NCI-H774 (cell line): ENCODE measurements at places on chromosomes 3 and 15.

DNA sequence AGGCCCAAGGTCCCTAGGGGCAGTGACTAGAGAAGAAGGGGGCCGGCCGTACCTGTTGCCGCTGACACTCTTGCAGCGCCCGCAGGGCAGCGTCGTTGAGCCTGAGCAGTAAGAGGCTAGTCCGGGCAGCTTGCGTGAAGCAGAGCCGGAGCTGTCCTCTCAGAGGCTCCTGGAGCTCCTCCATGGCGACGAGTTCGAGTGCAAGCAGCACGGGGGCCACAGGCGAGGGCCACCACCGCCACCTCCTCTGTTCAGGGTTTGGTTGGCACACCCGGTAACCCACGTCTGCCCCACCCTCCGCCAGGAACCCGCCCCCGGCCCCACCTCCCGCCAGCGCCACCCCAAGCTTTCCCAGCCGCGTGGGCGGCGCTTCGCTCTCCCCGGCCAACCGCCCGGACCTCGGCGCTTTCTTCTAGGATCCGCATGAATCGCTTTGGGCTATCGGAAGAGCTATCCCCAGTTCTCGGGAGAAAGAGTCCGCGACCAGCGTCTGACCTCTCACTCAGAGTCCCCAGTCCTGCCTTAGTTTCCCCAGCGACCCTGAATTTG lies at the start of gene ELL3:
ELL3 (minus strand) TSS at position 249 of the 549 bp plus-strand sequence; CDS start at position 184, 65 bp downstream.
- peak; percentile 80 for DNase-seq

- DNase-seq: no peak
Measured at GRCh38 chr3:131973731-131974130, 61.1 kb downstream of the CPNE4 start.

DNA sequence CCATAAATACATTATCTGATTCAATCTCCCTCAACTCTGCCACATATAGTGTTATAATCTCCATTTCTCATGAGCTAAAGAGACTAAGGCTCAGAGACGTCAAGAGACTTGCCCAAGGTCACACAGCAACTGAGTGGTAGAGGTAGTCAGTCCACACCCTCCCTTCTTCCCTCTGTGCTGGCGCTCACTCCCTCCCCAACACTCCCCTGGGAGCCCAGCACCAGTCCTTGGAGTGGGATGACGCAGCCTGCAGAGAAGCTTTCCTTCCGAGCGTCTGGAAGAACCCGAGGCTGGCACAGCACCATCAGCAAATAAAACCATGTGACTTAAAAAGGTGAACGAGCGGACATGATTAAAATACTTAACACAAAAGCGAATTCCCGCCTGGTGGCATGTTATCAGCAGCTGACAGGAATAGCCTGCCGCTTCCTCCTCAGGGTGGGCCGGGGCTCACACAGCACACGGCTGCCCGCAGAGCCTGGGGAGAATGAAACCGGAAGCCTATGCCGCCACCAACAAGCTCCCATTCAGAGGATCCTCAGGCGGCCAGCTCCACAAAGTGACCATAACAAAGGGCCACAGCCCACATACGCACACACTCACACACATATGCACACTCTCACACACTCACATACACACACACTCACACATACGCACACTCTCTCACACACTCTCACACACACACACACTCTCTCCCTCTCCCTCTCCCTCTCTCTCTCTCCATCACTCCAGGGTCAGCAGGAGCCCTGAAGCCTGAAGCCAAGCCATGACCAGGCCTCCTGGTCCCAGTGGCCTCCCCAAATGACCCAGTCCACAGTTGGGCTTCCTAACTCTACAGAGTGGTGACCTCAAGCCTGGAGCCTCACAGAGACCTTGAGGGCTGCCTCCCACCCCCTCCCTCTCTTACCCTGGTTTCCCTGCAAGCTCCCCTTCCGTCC lies 120.5 kb downstream of the XXYLT1 start:
- peak; percentile 67 for DNase-seq

DNA sequence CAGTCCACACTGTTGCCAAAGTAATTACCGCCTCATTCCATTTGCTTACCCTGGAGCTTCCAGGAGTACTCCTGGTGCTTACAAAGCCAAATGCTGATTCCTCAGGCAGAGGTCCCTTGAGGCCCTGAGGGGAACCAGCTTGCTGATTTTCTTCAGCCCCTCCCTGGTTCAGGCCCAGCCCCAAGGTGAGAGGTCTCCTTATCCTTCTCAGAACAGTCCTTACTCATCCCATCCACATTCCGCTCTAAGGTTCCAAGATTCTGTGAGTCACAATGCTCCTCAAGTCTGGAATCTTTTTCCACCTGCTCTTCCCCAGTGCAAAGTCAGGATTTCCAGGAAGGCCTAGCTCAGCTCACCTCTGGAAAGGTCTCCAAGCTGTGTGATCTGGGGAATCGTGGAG lies 1.8 kb upstream of the ATP10A start:
- no peak for DNase-seq

DNA sequence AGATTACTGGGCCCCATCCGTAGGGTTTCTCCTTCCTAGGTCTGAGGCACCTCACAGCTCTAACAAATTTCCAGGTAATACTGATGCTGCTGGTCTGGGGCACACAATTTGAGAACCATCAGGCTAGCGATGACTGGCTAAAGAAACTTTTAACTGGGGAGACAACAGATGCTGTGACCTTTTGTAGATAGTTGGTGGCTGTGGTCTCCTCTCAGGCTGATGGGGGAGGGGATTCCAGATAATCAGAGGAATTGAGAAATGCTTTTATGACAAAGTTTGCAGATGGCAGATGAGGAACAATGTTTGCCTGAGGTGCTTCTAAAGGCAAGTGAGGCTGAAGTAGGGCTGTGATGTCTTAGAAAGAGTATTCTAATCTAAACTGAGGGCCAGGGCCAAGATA lies 13.8 kb upstream of the CCR9 start:
- DNase-seq: no peak

GRCh38 chr3:43699864-43700263 lies 9.1 kb downstream of the ABHD5 start:
- no peak for DNase-seq

DNA sequence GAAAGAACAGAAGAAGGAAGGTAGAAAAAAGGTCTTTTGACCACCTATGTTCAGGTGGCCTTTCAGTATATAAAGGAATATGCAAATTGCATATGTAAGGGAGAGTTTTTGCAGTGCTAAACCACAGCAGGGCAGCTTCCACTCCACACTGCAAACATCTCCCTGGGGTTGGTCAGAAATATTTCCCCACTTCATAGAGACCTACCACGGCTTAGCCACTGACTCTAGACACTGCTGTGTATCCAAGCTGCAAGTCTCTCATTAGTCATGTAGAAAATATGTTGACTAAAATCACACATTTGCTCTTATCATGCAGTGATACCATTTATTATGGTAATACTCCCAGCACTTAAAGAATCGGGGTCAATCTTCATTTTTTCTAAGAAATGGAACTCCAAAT lies 214.9 kb upstream of the NR2F2 start:
- DNase-seq: no peak

DNA sequence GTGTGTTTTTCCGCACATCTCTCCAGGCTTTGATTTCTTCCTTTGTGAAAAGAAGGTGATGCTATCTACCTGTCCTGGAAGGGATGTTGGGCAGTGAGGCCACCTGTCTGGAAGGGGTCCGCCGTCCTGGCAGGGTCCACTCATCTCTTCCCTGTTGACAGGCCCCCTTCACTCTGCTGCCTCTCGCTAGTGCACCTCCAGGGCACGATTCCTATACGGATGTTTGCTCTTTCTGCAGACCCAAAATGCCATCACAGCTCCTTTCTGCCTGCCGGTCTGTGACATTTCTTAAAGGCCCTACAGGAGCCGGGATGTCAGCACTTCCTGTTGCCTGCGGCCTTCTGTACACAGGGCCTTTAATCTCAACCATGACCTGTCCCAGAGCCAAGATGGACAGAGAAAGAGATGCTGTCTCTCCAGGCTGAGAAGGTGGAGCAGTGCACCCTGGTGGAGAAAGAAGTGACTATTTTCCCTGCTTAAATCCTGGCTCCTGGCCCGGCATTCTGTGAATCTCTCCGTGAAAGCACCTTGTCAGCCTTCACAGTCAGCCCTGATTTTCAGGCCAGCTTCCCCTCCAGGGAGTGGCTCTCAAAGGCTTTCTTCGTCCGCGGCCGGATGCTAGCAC lies 7.4 kb downstream of the FAM3D start:
- DNase-seq: no peak

- DNase-seq: no peak
Measured at GRCh38 chr15:84151205-84151931, 84.2 kb upstream of the GOLGA6L4 start.

GRCh38 chr3:172156586-172156955 lies 117.2 kb downstream of the FNDC3B start:
- DNase-seq: no peak

GRCh38 chr15:63366451-63366850 lies 15.2 kb downstream of the CA12 start:
- DNase-seq: no peak

DNA sequence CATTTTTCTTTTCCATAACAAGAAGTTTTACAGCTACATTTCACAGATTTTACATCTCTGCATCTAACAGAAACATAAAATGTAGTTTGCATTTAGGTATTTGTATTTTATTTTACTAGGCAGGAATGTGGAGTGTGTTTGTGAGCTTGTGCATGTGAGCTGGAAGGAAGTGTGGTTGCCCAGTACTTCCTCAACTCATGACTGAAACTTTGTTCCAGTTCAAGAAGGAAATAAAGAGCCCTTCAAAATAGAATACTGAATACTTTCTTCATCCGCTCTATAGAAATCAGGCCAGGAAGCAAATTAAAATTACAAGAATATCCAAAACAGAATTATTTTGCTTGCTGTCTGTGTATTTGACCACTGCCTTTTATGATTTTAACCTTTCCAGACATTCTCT lies 81.3 kb downstream of the CHL1 start:
- no peak for DNase-seq

DNA sequence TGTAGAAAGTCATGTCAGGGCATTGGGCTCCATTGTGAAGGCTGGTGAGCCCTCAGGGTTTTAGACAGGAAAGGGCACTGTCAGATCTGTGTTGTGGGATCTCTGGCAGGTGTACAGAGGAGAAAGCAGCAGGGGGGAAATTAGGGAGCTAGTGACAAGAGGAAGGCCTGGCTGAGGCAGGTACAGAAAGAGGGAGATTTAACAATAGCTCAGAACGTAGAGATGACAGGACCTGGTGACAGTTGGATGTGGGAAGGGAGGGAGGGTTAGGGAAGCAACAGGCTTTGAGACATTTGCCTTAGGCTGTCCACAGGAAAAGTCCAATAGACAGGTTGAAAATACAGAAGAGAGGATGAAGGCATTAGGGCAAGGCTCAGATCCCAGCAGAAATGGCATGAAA lies 288.1 kb downstream of the EPHB1 start:
- no peak for DNase-seq

- no peak for DNase-seq
Measured at GRCh38 chr3:79148786-79149185, 619.0 kb downstream of the ROBO1 start.

- DNase-seq: no peak
Measured at GRCh38 chr3:138197058-138197457, 10.0 kb downstream of the ARMC8 start.

GRCh38 chr15:69997161-69997485 lies 100.6 kb downstream of the TLE3 start:
- peak; percentile 87 for DNase-seq

GRCh38 chr15:92870010-92870591 lies 30.0 kb upstream of the CHD2 start:
- no peak for DNase-seq

DNA sequence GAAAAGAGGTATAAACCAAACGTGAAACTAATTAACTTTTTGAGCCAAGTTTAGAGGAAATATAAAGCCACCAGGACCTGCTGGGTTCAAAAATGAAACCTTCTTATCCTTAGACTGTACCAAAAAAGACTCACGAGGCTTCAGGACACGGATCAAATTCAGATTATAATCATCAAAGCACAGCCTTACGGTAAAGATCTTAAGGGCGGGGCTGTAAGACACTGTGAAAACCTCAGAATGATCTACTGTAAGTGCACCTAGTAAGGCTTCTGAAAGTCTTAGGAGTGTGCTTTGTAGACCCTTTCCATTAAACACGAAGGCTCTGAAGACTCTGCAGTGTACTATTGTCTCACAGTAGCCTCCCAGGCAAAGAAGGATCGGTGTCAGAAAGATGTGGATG lies 26.8 kb downstream of the TARS3 start:
- no peak for DNase-seq

GRCh38 chr3:177060492-177060891 lies 136.8 kb downstream of the TBL1XR1 start:
- DNase-seq: no peak

GRCh38 chr3:184652465-184652864 lies 59.4 kb downstream of the MAGEF1 start:
- DNase-seq: no peak

GRCh38 chr3:141021261-141021660 lies 29.9 kb upstream of the SPSB4 start:
- DNase-seq: no peak

DNA sequence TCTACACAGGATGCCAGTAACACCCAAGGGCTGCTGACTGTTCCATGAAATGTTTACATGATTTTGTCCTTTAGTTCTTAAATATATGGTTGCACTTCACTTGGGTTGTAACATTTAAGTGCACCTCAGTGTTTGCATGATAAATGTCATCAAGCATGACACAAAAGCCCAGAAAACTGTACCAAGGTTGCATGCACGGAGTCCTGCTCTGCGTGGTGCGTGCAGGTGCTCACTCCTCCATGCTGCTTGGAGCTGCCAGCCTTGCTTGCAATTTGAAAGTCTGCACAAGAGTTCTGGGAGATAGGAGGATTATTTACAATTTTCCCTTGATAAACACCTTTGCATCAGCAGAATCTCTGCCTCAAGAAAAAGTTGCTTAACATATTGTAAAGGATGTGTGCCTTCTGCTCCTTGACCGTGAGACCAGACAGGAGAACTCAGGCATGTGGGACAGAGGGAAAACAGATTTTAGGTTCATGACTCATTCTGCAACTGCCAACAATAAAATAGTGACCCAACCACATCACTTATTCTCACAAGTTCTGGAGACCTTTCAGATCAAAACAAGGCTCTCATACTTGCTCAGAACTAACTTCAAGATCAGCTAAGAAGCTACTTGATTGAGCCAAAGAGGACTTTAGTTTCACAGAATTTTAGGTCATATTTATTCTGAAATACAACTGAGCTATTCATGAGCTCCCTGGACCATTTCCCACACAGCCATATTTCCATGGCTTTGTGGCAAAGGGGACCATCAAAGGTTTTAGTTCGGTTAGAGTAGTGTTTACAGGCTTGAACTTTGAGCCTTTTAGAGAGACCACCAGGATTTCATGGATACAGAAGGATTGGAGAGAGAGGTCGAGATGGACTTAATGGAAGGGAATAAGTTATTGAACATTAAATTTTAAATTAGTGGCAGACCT lies 128.4 kb upstream of the ZBED2 start:
- DNase-seq: peak; percentile 48
